ENCODE measurements at places on chromosomes 16 and 17.
A peak's percentile ranks its signal among the peaks of the same experiment; 100 is the strongest.

DNA sequence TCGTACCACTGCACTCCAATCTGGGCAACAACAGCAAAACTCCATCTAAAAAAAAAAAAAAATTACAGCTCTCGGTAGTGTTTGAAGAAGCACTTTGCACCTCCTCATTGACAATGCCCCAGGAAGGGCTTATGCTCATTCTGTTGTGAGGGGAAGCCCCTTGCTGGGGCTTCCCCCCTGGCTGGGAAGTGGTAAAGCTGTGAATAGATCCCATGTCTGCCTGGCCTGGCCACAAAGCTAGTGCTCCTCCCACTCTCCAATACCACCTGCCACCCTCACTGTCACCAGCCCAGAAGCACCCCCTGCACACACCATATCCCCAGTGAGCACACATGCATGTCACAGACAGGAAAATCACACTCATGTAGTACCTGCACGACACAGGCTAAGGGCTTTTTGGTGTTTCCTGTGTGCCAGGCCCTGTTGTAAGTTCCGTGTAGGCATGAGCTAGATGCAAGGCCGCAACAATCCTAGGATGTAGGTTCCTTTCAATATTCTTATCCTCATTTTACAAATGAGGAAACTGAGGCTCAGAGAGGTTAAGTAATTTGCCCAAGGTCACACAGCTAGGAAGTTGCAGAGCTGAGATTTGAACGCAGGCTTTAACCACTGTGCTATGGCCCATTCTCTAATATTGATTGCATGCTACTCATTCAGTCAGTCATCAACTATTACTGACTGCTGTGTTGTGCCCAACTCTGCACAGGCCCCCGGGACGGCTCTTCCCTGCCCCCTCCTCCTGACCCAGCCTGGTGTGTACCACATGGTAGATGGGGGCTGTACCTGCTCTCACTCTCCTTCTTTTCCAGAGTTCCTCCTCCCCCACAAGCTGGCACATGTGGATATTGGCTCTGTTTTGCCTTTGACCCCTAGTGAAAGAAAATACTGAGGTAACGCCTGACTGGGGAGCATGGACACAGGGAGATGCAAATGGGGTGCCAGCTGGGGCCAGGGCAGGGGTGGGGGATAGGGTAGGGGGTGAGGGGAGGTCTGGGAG, 11.9 kb upstream of the COL1A1 start:
- no peak for DNase-seq

- DNase-seq, result no peak
These were observed 1.0 kb downstream of the LYRM1 start for GRCh38 chr16:20901436-20902112.

- DNase-seq, result no peak
These were observed 60.6 kb downstream of the AIPL1 start for GRCh38 chr17:6374271-6374691.

GRCh38 chr16:84618581-84619460, 943 bp upstream of the COTL1 start:
- DNase-seq, result peak; percentile 85

DNA sequence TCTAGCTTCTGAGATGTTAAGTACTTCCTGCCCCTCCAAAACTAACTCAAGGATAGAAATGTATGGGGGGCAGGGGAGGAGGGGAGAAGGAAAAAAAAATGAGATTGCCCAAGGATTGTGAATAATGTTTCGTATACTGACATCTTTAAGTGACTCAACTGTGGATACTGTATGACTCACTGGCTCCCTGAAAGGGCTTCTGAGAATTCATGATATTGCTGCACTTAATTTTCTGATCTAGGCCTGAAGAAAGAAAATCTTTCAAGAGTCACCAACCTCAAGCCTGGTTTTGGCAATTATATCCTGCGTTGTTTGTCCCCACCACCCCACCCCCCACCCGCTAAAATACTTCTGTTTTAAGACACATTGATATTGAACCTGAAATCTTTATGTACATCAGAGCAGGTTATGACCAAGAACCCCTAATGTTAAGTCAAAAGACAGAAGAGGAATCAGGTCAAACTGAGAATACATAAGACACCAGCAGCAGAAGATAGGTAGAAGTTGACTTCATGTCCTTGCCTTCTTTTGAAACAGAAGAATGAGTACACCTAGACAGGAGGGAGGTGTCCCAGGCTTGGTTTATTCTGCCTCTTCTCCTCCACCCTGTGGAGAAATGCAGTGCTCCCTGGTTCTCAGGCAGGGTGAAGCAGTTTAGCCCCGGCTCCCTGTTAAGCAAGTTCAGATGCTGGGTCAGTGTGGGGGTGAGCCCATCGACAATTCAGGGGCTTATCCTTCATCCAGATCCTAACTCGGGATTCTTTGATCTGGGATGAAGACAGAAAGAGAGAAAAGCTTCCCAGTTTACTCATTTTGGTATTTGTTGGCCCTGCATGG, 3.3 kb upstream of the FBXL20 start:
- peak; percentile 58 for DNase-seq

- DNase-seq, result no peak
These were observed 50.8 kb downstream of the MRTFB start for GRCh38 chr16:14121872-14122271.

- DNase-seq, result no peak
These were observed 134.0 kb upstream of the IRX6 start for GRCh38 chr16:55189682-55190636.

GRCh38 chr16:65489531-65490023, 367.7 kb upstream of the CDH11 start:
- no peak for DNase-seq

GRCh38 chr17:7654832-7655540, 4.3 kb downstream of the ATP1B2 start:
- DNase-seq, result no peak

DNA sequence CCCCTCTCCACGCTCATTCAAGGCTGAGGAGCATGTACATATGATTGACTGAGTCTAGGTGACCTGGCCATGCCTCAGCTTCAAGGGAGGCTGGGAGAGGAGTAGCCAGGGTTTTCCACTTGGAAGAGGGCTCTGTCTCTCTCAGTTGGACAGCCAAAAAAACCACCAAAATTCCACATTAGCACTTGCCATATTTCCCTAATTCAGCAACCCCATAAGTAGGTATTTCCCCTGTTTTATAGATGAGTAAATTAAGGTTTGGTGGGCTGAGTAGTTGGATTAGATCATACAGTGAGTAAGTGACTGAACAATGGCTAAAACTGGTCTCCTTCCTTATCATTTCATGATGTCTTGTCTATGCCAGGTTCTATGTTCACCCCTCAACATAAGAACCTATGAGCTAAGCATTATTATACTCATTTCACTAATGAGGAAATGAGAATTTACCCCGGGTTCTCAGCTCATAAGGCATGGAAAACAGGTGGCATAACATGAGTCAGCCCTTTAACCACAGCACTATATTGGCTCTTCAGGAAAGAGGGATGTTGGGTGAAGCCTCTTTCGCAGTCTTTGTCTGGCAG, 68.0 kb upstream of the GAS7 start:
- DNase-seq, result no peak

- no peak for DNase-seq
These were observed 45.3 kb downstream of the WNT3 start for GRCh38 chr17:46773221-46773605.

DNA sequence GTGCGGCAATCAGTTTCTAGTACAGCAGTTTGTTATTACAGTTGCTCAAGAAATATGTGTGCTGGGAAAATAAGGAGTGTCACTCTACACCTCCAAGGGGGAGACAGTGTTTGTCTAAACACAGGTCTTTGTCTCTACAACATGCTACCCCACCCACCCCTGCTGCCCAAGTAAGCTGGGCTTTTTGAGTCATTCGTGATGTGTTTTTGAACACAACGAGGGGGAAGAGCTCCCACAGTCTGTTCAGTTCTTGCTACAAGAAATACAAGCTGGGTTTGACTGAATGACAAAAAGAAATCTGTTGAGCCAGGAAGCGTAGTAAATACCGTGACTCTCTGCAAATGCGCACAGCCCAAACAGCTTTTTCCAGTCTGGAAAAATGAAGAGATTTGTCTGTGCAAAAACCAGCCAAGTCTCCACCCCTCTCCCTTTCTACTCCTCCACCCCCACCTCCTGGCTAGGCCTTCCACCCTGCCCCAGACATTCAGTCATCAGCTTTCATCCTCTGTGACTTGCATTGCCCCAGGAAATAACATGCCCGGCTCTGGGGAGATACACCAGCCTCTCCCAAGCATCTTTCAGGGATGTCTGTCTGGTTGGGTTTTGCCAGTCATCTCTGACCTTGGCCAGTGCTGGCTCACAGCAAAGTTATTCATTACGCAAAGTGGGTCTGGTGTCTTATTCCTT, 25.7 kb downstream of the CHD9 start:
- no peak for DNase-seq

GRCh38 chr16:81564421-81564911, 119.9 kb downstream of the CMIP start:
- no peak for DNase-seq

DNA sequence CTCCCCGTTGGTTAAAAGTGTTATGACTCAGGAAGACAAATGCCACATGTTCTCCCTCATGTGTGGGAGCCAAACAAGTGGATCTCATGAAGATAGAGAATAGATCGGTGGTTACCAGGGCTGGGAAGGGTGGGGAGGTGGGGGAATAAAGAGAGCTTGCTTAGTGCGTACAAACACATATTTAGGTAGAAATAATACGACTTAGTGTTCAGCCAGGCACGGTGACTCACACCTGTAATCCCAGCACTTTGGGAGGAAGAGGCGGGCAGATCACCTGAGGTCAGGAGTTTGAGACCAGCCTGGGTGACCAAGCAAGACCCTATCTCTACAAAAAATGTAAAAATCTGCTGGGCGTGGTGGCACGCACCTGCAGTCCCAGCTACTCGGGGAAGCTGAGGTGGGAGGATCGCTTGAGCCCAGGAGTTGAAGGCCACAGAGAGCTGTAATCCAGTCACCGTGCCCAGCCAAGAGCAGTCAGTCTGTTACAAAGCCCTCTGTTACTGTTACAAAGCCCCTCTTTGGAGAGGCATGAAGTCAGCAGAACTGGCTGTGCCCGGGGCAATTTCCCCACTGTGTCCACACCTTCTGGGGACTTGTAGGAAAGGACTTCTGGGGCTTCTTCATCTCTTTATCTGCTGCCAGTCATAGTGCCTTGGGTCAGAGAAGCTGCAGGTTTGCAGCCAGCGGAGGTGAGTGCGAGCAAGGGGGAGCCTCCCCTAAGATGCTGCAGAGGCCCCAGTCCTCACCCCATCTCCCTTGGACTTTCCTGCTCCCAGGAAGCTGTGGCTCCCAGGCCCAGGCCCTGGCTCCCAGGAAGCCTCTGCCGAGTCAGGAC, 4.3 kb upstream of the ALDH3A1 start:
- no peak for DNase-seq

DNA sequence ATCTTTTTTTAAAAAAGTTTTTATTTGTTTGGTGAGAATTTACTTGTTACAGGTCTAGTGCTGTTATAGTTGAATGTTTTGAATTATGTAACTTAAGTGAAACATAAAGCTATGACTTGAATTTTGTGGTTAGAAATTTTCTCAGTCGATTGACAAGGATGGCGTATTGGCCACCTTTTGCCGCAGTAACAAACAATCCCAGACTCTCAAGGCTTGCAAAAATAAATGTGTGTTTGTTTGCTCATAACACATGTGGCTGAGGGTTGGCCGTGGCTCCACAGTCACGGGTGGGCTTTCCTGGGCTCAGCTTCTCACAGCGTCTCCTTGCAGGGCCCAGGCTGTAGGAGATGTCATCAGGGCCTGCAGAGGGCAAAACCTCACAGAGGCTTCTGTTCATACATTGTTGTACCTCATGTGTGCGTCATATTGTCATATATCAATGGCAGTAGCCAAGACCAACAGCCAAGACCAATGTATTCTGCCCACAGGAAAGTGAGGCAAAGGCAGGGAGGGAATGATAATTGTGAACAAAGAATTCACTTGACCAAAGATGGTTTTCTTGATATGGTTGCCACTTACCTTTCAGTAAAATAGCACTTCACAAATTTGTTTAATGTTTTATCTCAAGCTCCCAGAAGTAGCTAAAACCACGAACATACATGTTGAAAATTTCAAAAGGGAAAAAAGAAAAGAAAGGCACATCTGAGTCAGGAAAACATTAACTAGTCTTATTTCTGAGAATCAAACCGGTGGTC, 93.5 kb downstream of the WWOX start:
- DNase-seq, result no peak

DNA sequence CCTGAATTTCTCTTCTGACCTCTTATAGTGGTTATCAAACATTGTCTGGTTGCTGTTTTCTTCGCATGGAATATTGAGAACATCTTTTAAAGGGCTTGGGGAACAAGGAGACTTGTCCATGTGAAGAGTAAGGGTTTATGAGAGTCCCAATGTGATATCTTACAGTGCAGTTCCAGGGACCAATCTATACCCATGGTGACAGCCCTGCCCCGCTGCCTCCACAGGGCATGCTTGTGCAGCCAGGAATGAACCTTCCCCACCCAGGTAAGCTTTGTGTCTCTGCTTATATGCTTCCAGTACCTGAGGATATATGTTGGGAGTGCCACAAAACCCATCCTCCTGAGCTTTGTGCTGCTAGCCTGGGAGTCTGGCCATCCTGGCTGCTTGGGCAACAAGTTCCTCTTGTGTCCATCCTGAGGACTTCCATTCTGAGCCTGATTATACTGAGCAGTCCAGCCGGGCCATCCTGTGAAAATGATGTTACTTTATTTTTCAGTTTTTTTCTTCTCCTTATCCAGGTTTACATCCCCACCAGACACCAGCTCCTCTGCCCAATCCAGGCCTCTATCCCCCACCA, 9.5 kb upstream of the RAPGEFL1 start:
- DNase-seq, result no peak

DNA sequence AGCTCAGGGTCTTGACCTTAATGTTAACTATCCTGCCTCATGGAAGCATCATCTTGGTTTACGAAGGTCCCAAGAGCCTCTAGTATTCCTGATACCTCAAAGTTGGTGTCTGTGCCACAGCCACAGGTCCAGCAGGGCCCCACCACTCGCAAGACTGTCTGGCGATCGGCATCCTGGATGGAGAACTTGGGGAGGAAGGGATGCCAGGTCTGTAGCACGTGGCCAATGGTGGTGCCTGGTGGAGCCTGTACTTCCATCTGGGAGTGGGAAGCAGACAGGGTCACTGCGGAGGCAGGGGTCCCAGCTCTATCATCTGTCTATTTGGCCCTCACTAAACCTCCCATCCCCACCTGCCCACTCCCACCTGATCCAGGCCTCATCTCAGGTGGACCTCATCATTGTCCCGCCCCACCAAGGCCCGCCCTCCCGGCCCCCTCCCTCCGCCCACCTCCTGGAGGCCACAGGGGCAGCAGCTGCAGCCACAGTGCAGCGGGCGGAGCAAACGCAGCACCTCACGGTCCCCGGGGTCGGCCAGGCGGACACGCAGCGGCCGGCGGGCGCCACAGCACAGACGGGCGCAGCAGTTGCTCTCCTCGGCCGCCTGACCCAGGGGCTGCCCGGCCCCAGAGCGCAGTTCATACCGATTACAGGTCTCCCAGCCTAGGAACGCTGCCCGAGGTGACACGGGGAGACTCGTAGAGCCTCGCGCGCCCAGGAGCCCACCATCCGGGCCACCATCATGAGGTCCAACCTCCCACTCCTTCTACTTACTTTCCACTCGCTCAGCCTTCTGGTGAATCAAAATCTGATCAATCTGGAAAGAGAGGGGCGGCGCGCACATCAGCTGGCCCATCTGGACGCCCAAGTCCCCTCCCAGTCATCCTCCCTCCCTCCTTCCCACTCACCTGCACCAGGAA, 1.4 kb downstream of the PLSCR3 start:
- DNase-seq, result no peak

- no peak for DNase-seq
These were observed 19.2 kb downstream of the ZNF423 start for GRCh38 chr16:49836668-49837067.

All from AG04449 (cell line).